Mammary epithelial cell (primary cell): ENCODE measurements at places on chromosomes 6 and 20. TPM values are rescaled to one million over a fixed set of nuclear protein-coding genes. Genes with fewer than 3 reads are reported as not detected.

Gene NMBR
- not detected for total RNA-seq

Gene GPR31
- not detected in 2 replicates for total RNA-seq

Gene C20orf173
- total RNA-seq, result not detected in 2 replicates

Gene SLA2
- not detected in 2 replicates for total RNA-seq

Gene TENT5A
- 2.6 and 3.0 TPM in 2 replicates for total RNA-seq

Gene PRICKLE4
- total RNA-seq, result 0.75 and 1.5 TPM in 2 replicates

Gene RAET1E
- total RNA-seq, result 9.2 TPM

Gene HSPA12B
- total RNA-seq, result not detected in 2 replicates

Gene OLIG3
- total RNA-seq, result not detected in 2 replicates

Gene MATN4
- total RNA-seq, result 0.24 TPM in 1 of 2 replicates, not detected in the other

Gene PPP1R18
- total RNA-seq, result 35.2 TPM

Gene CCDC167
- total RNA-seq, result 13.2 and 22.9 TPM in 2 replicates

Gene GGTLC1
- not detected in 2 replicates for total RNA-seq

Gene C20orf144
- under 0.01 TPM for total RNA-seq

Gene SPATA2
- 4.2 TPM for total RNA-seq

Gene GPSM3
- total RNA-seq, result 2.0 and 3.1 TPM in 2 replicates

Gene ARMC12
- total RNA-seq, result not detected

Gene ENPP1
- total RNA-seq, result 0.08 and 0.40 TPM in 2 replicates

Gene MAP3K5
- 3.3 and 4.2 TPM in 2 replicates for total RNA-seq

Gene CDH26
- total RNA-seq, result 0.33 TPM
